Activated CD4-positive, CD25-positive, alpha-beta regulatory T cell treated with anti-CD3 and anti-CD28 coated beads, Interleukin-2, amount 50 U/mL, for 24 hours (primary cell): ENCODE measurements at places on chromosomes 7 and 10.

- ATAC-seq = no peak
Observed at GRCh38 chr7:142799437-142799835, 28.7 kb downstream of the PRSS2 start.

GRCh38 chr7:44145969-44146911, 5.1 kb upstream of the MYL7 start:
- peak; percentile 47 for ATAC-seq

DNA sequence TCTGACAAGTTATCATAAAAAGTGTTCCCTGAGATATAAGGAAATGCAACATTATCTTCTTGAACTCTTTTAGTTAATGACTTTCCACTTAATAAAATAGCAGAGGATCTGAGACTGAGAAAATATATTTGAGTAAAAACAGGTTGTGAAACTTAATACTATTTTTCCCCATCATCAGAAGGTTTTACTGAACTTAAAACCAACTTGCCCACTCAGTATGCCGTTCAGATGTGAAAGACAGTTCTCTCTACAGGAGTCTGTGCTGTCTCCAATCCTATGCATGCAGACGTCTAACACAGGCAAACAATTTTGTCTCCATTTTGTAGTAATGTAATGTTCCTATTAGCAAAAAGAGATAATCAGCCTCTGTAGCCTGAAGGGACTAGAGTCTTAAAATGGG, 38.2 kb upstream of the CYP2C18 start:
- ATAC-seq = no peak

GRCh38 chr10:53403688-53404087, 631.1 kb upstream of the MBL2 start:
- no peak for ATAC-seq

DNA sequence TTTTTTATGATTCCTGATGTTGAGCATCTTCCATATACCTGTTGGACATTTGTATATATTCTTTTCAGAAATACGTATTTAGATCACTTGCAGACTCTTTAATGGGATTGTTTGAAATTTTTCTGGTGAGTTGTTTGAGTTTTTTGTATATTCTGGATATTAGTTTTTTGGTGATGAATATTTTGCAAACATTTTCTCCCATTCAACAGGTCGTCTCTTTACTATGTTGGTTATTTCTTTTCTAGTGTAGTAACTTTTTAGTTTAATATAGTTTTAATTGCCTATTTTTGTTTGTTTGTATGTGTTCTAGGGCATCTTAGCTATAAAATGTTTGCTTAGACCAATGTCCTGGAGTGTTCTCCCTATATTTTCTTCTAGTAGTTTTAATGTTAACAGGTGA, 72.7 kb downstream of the ZWINT start:
- no peak for ATAC-seq

- no peak for ATAC-seq
Observed at GRCh38 chr7:98974906-98975816, 96.8 kb downstream of the TRRAP start.

DNA sequence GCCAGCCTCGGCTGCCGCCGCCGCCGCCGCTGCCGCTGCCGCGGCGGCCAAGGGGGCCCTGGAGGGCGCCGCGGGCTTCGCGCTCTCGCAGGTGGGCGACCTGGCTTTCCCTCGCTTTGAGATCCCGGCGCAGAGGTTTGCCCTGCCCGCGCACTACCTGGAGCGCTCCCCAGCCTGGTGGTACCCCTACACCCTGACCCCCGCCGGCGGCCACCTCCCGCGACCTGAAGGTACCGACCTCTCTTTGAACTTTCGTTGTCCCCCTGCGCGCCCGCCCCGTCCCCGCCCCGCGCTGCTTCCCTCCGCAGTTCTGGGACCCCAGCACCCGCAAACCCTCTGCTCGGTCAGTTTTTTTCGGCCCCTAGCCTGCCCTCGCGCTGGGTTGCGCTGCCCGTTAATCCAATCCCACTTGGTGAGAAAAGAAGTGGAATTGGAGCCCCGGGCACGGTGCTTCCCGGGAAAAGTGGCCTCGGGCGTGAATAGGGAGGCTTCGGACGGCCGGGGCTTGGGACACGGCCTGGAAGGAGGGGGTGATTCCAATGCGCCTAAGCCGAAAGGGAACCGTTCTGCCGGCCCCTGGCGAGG, 543 bp downstream of the HMX3 start:
- no peak for ATAC-seq

- no peak for ATAC-seq
Observed at GRCh38 chr10:97047788-97048187, 138.0 kb downstream of the SLIT1 start.

DNA sequence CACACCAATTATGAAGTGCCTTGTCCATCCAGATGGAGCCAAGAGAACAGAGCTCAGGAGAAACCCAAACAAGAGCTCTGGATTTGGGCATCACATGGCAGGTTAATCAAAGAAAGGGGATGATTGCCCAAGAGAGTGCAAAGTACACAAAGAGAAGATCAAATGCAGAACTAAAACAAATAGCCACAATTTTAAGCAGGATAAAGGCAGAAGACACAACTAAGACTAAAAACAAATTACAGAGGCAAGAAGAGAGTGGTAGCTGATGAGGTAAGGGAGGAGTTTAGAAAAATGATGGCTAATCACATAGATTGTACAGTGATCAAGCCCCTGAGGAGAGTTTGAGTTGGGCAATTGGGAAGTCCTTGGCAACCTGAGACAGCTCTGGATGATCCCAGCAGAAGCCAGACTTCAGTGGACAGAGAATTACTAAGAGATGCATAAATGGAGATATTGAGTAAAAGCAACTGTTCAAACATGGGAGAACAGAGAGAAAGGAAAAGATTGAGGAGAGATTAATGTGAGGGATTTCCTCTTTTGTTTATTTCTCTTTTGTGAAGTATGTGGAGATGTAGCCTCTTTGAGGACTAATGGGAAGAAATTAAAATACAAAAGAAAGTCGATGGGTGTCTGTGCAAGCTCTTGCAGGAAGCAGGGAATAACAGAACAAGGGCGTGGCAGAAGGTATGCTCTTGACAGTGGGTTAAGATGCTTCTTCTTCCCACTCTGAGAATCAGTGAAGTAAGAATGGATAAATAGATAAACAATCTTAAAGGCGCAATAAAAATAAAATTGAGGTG, 101.9 kb downstream of the LRRN3 start:
- ATAC-seq = no peak

DNA sequence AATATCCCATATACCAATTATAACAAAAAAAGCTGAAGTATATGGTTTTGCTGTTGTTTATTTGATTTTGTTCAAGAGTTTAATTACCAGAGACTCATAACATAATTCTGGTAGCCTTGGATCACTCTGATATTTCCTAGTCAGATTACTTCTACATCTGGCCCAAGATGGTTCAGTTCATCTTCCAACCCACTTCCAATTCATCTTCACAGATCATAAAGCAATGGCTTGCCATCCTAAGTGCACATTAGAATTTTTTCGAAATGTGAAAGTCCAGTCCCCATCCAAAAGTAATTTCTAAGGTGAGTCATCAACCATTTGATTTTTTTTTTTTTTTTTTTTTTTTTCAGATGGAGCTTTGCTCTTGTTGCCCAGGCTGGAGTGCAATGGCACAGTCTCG, 8.0 kb upstream of the HIBADH start:
- ATAC-seq = no peak

DNA sequence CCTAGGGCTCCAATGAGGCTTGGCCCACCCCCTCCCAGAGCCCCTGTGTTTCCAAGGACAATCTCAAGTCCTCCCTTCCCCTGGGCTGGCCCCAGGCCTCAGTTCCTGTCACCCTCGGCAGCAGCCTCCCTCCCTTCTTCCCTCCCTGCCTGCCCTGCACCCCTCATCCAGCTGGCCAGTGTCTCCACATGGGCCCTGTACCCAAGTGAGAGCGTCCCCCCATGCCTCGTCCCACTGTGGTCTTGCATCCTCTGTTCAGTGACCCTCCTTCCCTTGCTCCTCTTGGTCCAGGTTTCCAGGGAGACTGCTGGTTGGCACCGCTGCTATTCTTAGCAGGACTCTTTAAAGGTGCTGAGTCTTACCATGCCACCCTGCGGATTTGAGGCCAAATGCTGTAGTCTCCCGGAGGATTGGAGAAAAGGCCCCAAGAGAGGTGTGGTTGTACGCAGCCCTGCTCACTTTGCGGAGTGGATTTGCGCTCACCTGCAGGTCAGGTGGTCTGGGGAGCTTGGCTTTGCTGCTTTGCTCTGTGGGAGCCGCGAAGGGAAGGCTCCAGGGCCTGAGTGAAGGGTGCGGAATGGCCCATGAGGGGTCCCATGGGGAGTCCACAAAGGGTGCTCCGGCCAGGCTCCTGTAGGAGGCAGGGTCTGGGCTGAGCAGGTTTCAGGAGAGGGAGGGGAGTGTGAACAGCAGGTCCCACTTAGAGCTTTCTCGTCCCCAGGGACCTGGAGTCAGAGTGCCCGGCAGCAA, 519.2 kb downstream of the TCERG1L start:
- no peak for ATAC-seq

GRCh38 chr10:102935505-102935904, 17.4 kb downstream of the CNNM2 start:
- ATAC-seq = no peak

- no peak for ATAC-seq
Observed at GRCh38 chr10:4254101-4254994, 469.3 kb upstream of the KLF6 start.

DNA sequence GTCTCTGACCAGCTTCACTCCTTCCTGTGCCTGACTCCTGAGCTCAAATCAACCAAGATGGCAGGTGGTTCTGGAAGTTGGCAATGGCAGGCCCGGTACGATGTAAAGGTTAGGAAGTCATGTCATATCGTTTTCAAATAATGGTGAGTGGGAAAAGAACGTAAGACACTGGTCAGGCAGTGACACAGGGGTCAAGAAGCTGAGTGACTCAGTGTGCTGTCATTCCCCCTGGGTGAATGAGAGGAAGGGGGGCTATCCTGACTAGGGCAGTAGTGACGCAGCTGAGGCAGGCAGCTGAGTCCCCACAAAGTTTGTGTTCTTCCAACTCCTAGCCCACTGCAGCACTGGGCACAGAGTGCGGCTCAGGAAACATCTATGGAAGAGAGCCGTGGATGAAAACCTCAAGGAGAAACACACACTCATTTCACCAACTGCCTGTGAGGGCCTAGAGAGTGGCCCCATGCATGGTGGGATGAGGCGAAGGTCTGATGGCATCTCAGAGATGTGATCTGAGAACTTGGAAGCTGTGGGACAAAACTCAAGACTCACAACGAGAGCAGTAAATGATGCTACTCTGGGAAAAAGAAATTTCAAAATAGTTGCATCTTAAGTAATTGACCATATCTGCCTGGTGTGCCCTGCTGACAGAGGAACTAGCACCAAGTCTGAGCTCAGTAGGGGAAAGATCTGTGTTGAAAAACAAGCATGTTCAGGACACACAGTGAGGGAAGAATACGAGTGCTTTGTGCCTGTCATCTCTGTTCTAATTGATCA, 23.2 kb downstream of the CREB3L2 start:
- ATAC-seq = no peak

GRCh38 chr10:75664968-75665367, 233.5 kb downstream of the LRMDA start:
- no peak for ATAC-seq

DNA sequence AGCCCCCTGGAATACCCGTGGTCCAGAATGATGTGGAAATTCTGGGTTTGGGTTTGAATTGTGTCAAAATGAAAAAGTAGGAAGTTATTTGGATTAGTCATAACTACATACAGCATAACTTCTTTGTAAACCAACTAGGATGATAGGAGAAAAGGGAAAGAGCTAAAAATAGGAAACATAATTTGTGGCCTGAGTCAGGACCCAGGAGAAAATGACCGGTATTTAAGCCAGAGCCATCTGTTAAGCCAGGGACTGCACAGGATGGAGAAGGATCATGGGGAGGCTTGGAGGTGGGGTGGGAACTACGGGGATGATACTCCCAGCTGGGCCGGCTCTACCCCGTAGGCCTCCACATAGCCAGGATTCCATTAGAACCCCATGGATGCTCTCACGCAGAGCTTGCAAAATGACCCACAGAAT, 98.6 kb downstream of the MYOF start:
- ATAC-seq = no peak

DNA sequence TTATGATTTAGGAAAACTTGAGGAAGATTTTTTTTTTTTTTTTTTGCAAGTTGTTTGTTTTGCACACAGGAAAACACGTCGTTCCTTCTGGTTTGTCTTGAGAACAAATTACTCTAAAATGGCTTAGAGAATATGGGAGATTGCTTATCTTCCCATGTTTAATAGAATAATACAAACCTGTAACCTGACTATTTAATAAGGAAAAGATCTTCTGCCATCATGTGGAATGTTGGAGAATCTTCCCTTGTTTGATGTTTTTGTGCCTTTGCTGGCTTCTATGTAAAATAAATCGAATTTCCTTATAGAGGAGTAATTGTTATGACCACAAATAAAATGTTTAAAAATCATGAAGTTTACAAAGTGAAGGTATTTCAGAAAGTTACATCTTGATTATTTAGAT, 818.8 kb downstream of the GATA3 start:
- ATAC-seq = no peak

- no peak for ATAC-seq
Observed at GRCh38 chr7:100649826-100650565, 6.3 kb downstream of the ACTL6B start.

DNA sequence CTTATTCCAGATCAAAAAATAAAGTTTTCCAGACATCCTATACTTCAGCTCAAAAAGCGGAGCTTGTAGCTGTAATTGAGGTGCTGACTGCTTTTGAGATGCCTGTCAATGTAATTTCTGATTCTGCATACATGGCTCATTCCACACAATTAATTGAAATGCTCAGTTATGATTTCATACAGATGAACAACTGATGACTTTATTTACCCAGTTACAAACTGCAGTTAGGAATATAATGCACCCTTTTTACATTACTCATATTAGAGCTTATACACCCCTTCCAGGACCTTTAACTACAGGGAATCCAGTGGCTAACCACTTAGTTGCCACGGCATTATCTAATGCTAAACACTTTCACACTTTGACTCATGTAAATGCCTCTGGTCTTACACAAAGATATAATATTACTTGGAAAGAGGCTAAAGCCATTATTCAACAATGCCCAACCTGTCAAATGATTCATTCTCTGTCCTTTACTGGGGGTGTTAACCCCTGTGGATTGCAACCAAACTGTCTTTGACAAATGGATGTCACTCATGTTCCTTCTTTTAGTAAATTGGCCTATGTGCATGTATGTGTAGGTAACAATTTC, 147.3 kb downstream of the ZNF33B start:
- ATAC-seq = no peak
